ENCODE measurements at places on chromosomes 16 and 17. TPM values are rescaled to one million over a fixed set of nuclear protein-coding genes. Genes with fewer than 3 reads are reported as not detected.

DNA sequence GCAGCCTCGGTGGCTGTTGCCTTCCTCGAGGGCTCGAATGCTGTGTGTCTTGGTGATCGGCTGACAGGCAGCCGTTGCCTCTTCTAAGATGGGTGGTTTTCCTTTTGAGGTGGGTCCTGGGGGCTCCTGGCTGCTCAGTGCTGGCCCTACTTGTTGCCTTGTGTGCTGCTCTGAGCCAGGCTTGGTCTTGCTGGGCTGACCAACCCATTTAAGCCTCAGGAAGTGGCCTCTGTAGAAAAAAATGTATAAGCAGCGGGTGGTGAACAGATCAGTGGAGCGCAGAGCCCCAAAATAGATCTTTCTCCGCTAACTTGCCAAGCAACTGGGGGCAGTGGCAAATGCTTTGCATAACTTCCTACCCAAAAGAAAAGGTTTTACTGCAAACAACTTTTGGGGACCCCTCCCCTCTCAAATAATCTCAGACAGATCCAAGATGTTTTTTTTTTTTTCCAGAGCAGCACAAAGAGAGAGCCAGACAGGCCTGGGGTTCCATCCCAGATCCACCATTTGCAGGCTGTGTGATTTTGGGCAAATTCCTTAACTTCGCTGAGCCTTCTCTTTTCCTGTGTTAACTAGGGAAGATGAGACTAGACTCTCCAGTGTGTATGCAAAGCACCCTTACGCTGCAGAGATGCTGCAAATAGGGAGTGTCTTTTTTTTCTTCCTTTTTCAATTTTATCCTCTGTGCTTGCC, 42.5 kb downstream of the PLCG2 start:
- DNase-seq = no peak

DNA sequence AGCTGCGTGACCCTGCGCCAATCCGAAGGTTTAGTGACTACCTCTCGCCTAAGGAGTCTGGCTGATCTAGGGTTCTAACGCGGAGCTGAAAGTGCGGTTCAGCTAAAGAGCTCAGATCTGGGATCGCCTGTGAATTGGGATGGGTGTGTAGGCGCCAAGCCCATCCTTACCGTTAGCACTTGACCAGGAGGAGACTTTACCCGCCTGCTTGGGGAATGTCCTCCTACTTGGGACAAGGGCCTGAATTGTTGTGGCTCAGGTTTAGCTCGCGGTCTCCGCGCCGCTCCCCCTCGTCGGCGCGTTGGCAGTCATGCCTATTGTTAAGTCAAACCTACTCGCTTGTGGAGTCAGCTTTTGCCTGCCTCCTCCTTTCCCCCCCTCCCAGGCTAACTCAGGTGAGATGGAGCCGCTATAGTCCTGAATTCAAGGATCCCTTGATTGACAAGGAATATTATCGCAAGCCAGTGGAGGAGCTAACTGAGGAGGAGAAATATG, 480 bp downstream of the MRPS7 start:
- DNase-seq = no peak

DNA sequence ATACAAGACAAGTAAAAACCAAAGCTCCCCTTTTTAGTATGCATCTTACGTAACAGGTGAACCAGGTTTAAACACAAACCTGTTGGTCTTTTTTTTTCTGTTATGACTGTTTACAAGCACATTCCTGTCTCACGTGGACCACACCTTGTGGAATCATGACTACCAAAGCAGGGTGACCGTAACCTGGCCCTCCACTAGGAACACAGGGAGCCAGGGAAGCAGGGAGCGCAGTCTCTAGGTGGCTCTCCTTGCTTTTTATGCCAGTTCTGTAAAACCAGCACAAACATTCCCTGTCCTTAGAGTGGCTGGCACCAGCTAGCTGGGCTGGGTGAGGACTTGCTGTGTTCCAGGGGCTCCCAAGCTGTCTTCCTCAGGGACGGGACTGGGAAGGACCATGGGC, 44.1 kb downstream of the DDX19A start:
- DNase-seq = no peak

DNAH9 gene
- not detected for total RNA-seq

PLLP gene
- 3.4 TPM for total RNA-seq

GRCh38 chr17:19686400-19687090, 29.8 kb downstream of the SLC47A2 start:
- DNase-seq = no peak

ZNF785 gene
- total RNA-seq = 7.6 TPM

GRCh38 chr17:72683506-72684404, 408.7 kb downstream of the SLC39A11 start:
- no peak for DNase-seq

Measured in Right ventricle myocardium inferior (tissue), 1 donor.